ENCODE measurements at places on chromosomes 5 and 9.

GRCh38 chr5:7047511-7048261 lies 334.5 kb downstream of the TENT4A start:
- no peak for DNase-seq

- no peak for DNase-seq
Measured at GRCh38 chr9:13266167-13266566, 13.3 kb downstream of the MPDZ start.

DNA sequence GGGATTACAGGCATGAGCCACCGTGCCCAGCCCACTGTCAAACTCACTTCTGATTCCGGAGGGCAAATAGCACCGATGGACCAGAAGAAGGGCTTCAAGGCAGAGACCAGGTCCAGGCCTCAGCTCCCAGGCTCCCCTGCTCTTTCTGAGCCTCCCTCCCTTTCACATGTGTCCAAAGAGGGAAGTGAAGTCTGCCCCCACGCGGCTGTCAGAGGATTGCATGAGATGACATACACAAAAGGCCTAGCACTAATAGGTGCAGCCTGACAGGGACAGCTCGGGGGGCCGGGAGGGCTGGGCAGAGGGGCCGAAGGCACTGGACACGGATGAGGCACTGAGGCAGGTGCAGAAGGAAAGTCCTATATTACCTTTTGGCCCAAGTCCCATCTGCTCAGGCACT lies 16.1 kb downstream of the FBP1 start:
- no peak for DNase-seq

GRCh38 chr5:151751091-151751490 lies 7.3 kb downstream of the ATOX1 start:
- no peak for DNase-seq

- no peak for DNase-seq
Measured at GRCh38 chr5:176157656-176158055, 80.6 kb upstream of the SIMC1 start.

GRCh38 chr5:142097681-142098080 lies 10.9 kb upstream of the NDFIP1 start:
- no peak for DNase-seq

GRCh38 chr5:103356350-103357091 lies 98.0 kb downstream of the MACIR start:
- no peak for DNase-seq

- no peak for DNase-seq
Measured at GRCh38 chr9:92003308-92004044, 53.4 kb upstream of the ROR2 start.

DNA sequence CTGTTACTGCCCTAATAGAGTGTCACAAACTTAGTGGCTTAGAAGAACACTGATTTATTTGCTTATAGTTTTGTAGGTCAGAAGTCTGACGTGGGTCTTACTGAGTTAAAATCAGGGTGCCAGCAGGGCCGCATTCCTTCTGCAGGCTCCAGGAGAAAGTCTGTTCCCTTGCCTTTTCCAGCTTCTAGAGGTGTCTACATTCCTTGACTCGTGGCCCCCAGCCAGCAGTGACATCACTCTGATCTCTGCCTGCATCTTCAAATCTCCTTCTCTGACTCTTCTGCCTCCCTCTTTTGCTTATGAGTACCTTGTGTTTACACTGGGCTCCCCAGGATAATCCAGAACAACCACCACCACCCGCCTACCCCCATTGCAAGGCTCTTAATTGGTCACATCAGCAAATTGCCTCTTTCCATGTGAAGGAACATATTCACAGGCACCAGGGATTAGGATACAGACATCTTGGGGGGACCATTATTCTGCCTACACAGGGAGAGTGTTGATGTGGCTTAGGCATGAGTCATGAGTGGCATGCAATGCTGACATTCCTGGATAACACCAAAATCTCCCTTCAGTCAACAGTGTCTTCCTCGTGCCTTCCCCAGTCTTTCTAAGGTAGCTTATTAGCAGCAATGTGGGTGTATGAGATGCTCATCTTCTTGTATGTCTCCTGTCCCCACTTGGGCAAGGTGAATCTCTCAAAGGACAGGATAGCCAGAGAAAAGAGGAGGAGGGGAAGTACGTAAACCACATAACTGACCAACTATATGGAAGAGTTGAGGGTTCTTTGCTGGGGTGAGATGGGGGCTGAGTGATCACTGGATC lies 24.4 kb downstream of the CYFIP2 start:
- no peak for DNase-seq

DNA sequence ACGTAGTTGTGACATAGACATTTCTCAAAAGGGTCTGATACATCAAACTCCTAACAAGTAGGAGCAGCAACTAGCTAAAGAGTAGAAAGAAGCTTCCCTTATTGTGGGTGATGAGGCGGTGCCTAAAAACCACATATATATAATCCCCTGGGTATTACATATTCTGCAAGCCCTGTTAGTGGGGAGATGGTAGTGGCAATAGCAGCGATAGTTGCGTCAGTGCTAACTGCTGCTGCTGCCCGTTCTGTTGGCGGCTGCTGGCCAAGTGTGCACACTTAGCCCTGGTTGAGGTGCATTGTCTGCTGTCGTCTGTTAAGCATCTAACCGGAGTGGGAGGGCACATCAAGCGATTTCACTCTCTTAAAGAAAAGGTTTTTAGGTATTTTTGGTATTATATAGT lies 35.8 kb downstream of the VLDLR start:
- DNase-seq: no peak

DNA sequence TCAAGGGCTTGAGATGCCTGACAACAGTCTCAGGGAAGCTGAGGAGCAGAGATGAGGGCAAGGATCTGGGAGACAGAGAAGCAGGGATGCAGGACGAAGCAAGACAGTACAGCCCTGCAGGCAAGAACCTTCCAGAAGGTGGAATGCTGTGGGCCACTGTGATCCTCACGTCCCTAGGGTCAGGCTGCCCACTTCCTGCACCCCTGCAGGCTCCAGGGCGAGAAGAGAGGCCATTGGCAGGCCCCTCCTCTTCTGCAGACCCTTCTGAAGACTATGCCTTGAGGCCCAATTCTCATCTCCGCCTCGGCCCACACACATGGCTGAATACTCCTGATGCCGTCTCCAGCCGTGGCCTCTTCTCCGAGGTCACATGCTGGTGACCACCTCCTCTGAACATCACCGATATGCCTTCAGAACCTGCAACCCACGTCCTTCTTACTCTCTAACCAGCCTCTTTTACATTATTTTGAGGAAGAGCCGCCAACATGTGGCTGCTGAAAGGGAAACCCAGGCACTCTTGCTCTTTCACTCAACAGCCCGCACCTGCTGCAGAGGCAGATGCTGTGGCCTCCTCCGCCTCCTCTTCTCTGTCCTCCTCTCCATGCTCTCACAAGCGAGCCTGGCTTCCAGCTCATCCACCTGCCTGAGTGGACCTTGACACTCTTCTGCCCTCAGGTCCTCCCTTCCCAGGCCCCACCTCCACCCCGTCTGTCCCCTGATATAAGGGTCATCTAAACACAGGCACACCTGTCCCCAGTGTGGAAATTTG lies 181.5 kb downstream of the IRX2 start:
- no peak for DNase-seq

- no peak for DNase-seq
Measured at GRCh38 chr9:109270971-109271925, 49.6 kb downstream of the EPB41L4B start.

DNA sequence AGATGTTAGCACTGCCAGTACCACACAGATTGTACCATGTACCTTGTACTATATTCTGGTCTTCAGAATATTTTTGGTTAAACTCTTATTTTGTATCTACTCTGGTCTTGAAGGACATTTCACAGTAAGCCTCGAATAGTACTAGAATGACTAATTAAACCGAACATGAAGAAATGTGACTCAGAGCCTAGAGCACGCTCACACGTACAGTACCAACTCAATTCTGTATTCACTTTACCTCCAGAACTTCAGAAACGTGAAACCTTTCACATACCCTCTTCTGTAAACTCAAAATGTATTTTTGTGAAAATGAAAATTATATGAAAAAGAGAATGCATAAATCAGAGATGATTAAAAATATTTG lies 112.8 kb downstream of the MVB12B start:
- no peak for DNase-seq

DNA sequence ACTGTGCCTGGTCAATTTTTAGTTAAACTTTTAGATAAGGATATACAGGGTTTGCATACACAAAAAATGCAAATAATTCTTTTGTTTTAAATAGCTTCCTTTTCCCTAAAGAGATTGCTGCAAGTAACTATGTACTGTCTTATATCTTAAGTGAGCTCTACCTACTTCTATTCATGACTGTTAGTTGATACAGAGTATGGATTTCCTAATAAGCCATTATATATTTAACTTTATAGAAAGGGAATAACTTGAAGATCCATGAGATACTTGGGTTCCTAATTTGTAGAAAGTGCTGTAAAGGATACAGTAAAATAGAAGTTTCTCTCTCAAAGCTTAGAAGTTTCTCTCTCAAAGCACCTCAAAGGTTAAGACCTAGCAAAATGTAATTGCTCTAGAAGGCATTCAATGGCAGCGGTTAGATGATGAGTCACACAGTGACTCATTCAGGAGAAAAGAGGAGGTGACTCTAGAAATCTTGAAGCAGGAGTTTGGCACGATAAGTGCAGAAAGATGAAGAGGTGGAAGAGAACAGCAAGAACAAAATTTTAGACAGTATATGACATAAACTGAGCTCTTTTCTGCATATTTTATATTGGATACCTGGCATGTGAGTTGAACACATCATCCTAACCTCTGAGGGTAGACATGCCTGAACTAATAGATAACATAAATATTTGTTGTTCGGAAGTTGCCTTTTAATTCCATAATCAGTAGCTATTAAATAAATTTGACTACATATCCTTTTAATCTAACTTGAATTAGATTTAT lies 5.5 kb upstream of the DNAJC21 start:
- no peak for DNase-seq

- no peak for DNase-seq
Measured at GRCh38 chr5:143041-143440, 48.3 kb upstream of the LRRC14B start.

GRCh38 chr5:79499640-79500273 lies 14.2 kb downstream of the HOMER1 start:
- no peak for DNase-seq

- DNase-seq: no peak
Measured at GRCh38 chr9:134996591-134997530, 79.1 kb upstream of the FCN1 start.

GRCh38 chr5:171317230-171317629 lies 8.2 kb downstream of the TLX3 start:
- DNase-seq: no peak

DNA sequence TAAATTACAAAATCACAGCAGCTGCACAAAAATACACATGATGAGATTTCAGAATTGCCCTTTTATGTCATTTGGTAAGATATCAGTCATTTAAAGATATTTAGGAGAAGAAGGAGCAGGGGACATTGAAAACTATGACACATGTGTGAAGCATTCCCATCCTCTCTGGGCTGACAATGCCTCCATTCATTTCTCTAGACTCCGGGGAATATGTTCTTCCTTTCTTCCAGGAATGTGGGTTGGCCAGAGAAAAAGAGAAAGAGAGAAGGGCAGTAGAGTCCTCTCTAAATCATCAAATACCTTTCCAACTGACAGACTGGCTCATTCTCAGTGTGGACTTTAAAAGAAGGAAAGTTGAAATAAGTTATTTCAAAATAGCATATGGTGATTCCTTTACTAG lies 205.6 kb upstream of the ADAMTSL1 start:
- no peak for DNase-seq

- DNase-seq: no peak
Measured at GRCh38 chr5:78634634-78635033, 13.9 kb downstream of the LHFPL2 start.

DNA sequence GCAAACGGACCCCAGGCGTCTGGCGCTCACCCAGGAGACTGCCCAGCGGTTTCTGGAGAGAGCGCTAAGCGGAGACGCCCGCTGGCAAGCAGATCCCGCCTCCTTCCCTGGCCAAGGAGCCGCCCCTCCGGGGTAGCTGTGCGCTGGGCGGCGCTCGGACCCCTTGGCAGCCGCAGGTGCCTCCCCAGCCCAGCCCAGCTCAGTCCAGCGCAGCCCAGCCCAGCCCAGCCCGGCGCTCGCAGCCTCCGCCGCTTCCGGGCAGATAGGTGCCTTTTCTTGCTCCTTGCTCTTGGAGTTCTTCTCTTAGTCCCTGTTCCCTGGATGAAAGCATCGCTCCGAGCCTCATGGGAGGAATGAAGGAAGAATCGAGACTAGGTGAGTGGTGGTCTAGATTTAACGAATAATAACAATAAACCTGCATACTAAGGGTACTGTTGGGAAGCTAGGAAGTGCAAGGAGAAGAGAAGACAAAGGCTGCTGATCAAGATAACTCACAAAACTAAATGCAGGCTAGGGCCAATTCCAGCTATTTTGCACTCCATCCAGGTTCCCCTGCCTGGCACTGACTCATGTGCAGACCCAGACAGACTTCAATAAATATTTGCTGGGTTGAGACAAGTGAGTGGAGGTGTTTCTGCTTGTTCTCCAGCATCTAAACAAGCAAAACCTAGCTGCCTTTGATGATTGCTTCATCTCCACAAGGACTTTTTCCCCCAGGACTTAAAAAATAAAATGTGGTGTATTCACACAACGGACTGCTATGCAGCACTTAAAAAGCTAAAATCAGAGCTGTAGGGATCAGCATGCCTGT lies at the start of gene STK32A:
Gene STK32A, plus strand, starts transcription at position 202 of the 811 bp plus-strand sequence. CDS start 4,609 bp downstream, outside the sequence.
- no peak for DNase-seq

GRCh38 chr5:107184066-107184465 lies 486.7 kb downstream of the EFNA5 start:
- no peak for DNase-seq

DNA sequence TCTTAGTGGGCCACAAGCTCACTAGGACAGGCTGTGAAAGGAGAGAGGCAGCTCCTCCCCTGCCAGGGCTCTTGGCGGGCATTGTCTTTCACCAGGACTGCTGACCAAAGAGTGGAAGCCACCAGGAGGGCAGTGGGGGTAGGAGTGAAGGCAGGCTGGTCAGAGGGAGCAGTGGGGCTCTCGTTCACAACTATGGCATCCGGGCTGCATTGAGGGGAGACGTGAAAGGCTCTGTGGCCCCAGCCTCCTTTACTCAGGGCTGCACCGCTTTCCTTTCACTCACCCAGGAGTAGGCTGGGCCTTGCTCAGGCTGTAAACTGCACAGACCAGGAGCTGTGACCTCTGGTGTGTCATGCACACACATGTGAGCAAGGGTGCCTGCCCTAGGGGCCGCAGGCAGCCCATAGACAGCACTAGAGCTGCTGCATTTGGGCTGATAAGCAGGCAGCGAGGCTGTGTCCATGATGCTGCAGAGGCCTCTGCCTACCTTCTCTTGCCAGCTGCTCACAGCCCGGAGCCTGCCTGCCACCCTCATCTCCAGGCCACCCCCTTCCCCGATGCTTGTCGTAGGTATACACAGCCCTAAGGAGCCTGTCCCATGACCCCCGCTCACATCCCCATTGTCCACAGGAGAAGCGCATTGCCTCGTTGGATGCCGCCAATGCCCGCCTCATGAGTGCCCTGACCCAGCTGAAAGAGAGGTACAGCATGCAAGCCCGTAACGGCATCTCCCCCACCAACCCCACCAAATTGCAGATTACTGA lies 130.4 kb downstream of the DAB2IP start:
- no peak for DNase-seq

All from activated naive CD4-positive, alpha-beta T cell (primary cell).